Renal cortical epithelial cell (primary cell): ENCODE measurements at places on chromosomes 11 and 22. TPM values are rescaled to one million over a fixed set of nuclear protein-coding genes. Genes with fewer than 3 reads are reported as not detected.

- DNase-seq, result no peak
Observed at GRCh38 chr11:2202900-2203439, 31.4 kb upstream of the TH start.

DNA sequence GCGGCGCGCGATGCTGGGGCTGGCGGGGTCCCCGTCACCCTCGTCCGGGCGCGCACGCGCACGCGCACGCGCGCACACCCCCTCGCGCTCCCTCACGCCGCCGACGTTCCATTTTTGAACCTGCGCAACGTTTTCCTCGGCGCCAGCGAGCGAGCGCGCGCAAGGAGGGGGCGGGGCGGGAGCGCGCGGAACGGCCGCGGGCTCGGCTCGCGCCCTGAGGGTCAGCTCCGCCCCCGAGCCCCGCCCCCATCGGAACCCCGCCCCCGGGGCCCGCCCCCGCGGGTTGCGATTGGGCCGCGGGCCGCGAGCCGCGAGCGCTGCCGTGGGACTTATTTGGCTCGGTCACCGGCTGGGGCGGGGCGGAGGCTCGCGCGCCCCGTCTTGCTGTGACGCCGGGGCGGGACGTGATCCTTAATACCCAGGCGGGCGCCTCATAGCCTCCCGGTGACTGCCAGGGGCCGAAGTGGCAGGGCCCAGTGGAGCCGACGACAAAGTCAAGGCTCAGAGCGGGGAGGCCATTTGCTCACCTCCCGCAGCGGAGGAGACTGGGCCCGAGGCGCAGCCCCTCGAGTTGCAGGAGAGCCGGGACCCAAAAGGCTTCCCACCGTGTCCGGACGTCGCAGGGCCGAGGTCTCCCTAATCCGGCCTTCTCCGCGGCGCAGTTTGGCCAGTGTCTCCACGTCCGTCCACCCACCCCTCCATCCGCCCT lies at the start of gene CBX7:
CBX7 (minus strand) TSS at position 170 of the 709 bp plus-strand sequence. CDS start 236 bp downstream, outside the sequence.
- DNase-seq, result peak; percentile 47

- DNase-seq, result no peak
Observed at GRCh38 chr11:69269388-69269787, 24.6 kb upstream of the MYEOV start.

- DNase-seq, result no peak
Observed at GRCh38 chr11:121777056-121777455, 324.3 kb upstream of the SORL1-AS1 start.

SUSD2 gene
- total RNA-seq, result 0.10 TPM in 1 of 2 replicates, not detected in the other

DNA sequence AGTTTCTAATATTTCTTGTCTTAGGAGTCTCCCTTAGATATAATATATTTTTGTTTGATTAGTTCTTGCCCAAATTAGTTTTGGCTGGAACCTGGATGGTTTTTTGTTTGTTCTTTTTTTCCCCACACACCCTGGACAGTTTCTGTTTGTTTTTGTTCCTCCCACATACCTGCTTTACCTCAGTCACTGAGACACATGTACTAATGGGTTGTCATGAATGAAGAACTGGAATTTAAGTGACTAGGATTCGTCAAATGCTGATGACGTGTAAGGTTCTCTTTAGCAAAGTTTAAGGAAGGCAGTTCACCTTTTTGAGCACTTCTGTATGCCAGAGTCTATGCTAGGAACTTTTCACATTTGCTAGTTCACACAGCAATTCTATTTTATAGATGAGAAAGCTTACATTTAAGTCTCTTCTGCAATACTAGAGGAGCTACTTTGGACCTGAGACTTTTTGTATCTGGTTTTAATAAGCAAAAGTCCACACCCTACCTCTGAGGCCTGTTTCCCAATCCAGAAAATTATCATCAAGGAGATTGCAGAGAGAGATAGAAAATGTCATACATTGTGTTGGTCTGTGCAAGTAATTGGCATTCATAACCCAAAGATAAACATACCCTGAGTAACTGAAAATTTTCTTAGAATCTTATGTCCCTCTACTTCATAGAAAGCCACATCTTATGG lies 86.7 kb upstream of the RAB1B start:
- DNase-seq, result no peak

OR51B5 gene
- total RNA-seq, result 0.15 TPM in 1 of 2 replicates, not detected in the other

- no peak for DNase-seq
Observed at GRCh38 chr22:49971232-49972162, 10.9 kb downstream of the PIM3 start.

- DNase-seq, result no peak
Observed at GRCh38 chr22:29144786-29145160, 60.9 kb upstream of the EMID1 start.
